ENCODE measurements at places on chromosomes 11 and 22.

DNA sequence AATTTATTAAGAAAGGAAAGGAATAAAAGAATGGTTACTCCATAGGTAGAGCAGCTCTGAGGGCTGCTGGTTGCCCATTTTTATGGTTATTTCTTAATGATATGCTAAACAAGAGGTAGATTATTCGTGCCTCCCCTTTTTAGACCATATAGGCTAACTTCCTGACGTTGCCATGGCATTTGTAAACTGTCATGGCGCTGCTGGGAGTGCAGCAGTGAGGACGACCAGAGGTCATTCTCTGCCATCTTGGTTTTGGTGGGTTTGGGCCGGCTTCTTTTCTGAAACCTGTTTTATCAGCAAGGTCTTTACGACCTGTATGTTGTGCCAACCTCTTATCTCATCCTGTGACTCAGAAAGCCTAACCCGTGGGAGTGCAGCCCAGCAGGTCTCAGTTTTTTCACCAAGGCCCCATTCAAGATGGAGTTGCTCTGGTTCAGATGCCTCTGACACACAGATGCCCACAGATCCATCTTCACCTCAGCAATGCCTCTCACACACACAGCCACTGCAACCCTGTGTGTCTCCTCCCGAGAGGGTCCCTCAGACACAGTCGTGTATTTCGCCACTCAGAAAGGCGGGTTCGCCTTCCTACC, 16.4 kb upstream of the JAM3 start:
- no peak for DNase-seq

GRCh38 chr11:134207538-134208239, 16.1 kb downstream of the NCAPD3 start:
- peak; percentile 47 for DNase-seq

GRCh38 chr11:121656328-121657090, 203.7 kb upstream of the SORL1-AS1 start:
- no peak for DNase-seq

GRCh38 chr11:132301900-132302299, 931.5 kb downstream of the NTM start:
- no peak for DNase-seq

GRCh38 chr11:65224930-65225278, 36.9 kb upstream of the POLA2 start:
- no peak for DNase-seq

DNA sequence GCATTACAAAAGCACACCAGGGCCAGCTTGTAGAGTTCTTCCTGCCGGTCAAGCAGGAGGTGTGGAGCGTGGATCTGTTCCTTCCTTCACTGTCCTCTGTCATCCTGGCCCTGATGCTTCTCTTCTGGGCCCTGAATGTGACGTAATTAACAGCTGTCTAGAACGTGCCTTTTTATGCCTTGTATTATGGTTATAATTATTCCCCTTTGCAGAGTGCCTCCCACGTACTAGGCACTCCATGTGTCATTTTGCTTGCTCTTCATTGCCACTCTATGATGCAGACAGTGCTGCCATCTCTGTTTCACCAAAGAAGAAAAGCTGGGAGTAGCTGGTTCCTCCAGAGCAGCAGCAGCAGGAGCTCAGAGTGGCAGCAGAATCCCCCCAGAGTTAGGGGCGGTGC, 132.1 kb upstream of the TTC12 start:
- no peak for DNase-seq

- DNase-seq, result no peak
Measured at GRCh38 chr11:117052196-117053149, 45.8 kb downstream of the SIK3 start.

DNA sequence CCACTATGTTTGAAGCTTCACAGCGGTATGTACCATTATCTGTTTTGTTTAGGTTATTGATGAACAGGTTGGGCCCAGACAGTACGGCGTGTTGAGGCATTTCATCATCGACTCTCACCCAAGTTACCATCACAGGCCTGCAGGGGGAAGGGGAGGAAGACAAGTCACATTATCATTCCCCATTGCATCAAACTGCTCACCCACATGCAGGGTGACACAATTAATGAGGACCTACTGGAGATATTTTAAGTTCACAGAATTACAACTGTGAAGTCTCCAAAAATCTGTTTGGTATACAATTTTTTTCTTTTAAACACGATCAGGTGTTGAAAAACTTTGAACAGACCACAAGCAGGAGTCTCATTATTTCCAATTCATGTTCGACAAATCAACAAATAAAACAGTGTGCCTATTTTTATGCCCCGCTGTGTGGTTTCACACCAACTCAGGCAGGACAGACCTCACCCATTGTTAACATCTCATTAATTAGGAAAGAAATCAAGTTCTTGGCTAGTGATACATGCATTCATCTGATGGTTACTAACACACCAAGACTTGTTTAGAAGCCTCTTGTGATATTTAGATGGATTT, 289.5 kb downstream of the CADM1 start:
- no peak for DNase-seq

DNA sequence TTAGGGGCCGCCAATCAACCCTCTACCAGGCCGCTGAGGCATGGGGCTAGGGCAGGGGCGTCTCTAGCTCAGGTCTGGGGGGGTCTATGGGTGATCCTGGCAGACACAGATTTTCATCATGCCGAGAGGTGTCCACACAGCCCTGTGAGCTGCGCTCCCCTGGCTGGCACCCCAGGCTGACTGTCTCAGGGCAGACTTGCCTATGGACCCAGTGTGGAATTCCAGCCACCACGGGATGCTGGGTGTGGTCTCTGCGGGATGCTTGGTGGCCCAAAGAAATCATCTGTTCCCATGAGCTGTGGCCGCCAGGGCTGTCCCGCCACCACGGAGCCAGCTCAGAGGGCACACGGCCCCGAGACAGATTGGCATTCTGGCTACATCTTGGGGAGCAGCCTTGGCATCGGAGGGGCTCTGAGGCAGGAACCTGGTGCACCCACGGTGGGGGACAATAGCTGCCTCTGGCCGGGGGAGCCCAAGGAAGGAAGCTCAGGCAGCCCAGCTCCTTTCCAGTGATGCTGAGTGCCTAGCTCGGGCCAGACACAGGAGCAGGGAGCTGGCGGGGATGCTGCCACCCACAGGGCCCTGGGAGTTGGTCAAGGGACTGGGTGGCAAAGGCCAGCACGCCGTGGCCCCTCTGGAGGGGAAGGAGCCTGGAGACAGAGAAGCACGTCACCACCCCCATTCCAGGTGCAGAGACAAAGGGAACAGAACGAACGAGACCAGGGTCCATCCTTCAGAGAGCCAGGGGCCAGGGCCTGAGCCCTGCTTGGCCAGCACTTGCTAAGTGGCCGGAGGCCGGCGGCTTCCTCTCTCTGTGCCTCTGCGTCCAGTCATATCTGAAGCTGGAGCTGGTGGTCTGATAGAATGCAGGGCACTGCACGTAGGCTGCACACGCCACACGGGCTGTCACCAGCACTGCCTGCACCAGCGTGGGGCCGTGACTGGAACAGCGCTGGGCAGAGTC, 64.4 kb upstream of the FGF3 start:
- DNase-seq, result no peak

- peak; percentile 94 for DNase-seq
Measured at GRCh38 chr22:37686002-37686982, at the start of gene NOL12. TSS of gene NOL12 (plus strand) at chr22:37686343. CDS start at chr22:37686393, 50 bp downstream.

- DNase-seq, result no peak
Measured at GRCh38 chr11:128711890-128712289, 18.0 kb downstream of the FLI1 start.

GRCh38 chr11:72579816-72580641, 94.2 kb downstream of the PDE2A start:
- no peak for DNase-seq

DNA sequence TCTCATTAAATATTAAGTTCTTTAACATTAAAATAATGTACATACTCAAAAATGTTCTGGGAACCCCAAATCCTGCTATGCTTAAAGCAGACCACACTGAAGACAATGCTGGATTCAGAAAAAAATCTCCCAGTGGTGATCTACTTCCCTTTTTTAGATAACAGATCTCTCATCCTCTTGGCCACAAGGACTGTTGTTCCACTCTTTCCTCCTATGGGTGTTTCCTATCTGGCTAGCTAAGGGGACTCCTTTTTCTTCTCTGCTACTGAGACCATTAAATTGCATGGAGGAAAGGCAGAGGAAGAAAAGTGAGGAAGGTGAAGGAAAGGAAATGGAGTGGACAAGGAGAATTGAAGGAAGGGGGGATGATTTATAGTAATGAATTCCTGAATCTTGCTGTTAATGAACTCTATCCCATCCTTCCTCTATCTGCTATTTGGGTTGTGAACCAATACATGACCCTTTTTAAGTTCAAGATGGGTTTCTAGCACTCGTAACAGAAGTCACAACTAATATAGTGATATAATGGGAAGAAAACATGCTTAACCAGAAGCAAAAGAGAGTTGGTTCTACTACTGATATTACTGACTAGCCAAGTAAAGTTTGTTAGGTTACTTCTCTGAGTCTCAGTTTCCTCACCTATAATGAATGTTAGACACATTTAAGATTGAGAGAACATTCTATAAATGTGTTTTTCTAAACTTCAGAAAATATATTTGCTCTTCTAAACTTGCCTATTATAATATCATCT, 53.2 kb downstream of the PIK3C2A start:
- peak; percentile 77 for DNase-seq

- DNase-seq, result no peak
Measured at GRCh38 chr11:66749091-66749490, 20.1 kb upstream of the SPTBN2 start.

- no peak for DNase-seq
Measured at GRCh38 chr11:57834852-57835251, 73.2 kb downstream of the CTNND1 start.

DNA sequence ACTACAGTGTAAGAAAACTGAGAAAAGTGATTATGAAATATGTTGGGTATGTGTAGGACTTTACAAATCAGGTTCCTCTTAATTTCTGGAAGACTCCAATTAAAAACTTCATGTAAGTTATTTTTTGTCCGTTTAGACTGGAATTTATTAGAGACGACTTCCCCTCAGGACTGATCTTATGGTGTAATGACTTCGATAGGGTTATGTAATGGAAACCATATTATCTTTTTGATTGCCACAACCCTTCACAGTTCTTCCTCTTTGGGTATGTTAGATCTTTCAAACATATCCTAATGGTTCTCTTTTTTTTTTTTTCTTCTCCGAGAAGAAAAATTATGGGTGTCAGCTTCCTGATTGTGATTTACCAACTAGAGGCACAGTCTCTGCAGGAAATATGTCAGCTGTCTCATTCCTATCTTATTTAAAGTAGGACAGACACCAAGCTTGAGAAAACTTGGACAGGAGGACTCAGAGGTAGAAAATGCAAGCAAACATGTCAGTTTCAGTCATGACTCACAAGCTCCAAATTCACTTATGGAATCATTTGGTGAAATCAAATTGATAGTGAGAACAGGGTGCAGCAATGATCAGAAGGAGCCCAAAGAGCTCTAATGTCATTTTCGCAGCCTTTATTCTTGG, 11.1 kb upstream of the LDLRAD3 start:
- peak; percentile 79 for DNase-seq

DNA sequence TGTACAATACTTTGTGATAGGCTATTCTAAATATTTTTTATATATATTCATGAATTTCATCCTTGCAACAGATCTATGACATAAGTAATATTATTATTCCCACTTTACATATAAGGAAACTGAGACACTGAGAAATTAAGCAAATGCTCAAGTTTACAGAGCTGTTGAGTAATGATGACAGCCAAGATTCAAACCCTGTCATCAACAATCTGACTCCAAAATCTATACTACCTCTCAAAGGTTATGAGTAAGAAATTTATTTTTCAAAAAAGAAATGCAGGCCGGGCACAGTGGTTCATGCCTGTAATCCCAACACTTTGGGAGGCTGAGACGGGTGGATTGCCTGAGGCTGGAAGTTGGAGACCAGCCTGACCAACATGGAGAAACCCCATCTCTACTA, 22.6 kb upstream of the SOX6 start:
- DNase-seq, result no peak
